ENCODE measurements at places on chromosomes 12 and 14.
A peak's percentile ranks its signal among the peaks of the same experiment; 100 is the strongest.

- no peak overlapping the region for H3K4me3 ChIP-seq
- H3K27ac ChIP-seq = no peak overlapping the region
- H3K4me1 ChIP-seq = no peaks in the 10 kb centered on the region
- H3K27me3 ChIP-seq = no peaks in the 10 kb centered on the region
- H3K36me3 ChIP-seq = peaks cover 24% of the 10 kb centered on the region
- no peak for DNase-seq
Observed at GRCh38 chr14:54475911-54476310, 12.9 kb downstream of the GMFB start.

GRCh38 chr12:31591380-31591901 is 505 bp upstream of the DENND5B start:
- no peak overlapping the region for H3K27ac ChIP-seq
- H3K4me1 ChIP-seq = peaks cover 5% of the 10 kb centered on the region
- no peaks in the 10 kb centered on the region for H3K36me3 ChIP-seq
- no peak for DNase-seq

- H3K27me3 ChIP-seq = no peaks in the 10 kb centered on the region
- H3K36me3 ChIP-seq = no peaks in the 10 kb centered on the region
- no peak for DNase-seq
- no peaks in the 10 kb centered on the region for H3K4me1 ChIP-seq
Observed at GRCh38 chr12:91562476-91562875, 379.9 kb upstream of the DCN start.

DNA sequence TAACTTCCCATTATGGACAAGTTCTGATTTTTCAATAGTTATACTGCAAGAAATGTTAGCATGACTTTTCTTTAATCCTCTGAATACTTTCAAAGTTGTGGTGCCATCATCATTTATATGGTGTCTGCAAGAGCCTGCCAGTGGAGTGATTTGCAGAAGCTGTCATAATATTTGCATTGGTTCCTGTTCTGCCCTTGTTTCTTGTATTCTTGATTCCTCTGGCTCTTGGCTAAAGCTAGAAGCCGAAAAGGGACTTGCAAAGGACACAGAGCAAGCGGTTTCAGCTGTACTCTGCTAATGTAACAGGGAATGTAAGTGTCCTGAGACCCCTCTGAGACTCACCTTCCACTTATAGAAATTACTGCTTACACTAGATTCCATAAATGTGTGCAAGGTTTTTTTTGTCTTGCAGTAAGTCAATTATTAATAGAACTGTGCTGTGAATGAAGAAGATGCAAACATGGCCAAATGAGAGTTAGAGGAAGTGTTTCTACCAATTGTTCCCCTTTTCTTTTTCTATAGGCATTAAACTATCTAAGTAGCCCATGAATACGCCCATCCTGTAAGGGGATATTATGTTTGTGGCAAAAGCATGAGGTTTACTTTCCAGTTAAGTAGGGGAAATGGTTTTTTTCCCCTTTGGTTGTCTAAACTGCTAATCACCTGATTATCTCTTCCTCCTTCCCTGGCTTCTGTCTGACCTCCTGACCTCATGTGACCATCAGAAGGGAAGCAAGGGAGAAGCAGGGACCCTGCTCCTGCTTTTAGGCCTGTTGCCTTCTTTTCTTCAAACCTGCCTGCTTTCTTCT is 5.3 kb downstream of the DYRK4 start:
- no peaks in the 10 kb centered on the region for H3K27me3 ChIP-seq
- H3K4me1 ChIP-seq = no peaks in the 10 kb centered on the region
- no peak overlapping the region for H3K27ac ChIP-seq
- no peak overlapping the region for H3K4me3 ChIP-seq

DNA sequence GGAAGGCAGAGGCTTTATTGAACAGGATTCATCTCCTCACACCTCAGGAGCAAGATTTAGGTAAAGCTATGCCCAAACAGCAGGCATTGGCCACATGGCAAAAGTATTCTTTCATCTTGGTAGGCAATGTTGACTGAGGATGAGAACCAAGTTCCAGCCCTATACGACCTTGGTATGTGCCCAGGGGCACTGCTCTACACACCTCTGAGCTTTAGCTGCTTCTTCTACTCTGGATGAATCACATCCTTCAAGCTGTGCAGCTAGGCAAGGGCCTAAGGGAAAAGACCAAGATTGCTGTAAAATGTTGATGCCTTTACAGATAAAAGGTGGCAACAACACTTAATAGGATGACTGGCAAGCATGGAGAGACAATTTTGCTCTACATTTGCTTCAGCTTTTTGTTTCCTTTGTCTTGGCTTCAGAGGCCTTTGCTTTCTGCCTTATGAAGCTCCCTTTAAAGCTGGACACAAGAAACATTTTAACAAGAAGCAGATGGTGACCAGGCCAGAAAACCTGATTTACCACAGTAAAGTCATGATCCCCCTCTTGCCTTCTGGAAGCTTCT is 183.3 kb upstream of the KITLG start:
- no peaks in the 10 kb centered on the region for H3K36me3 ChIP-seq
- no peaks in the 10 kb centered on the region for H3K4me1 ChIP-seq
- no peaks in the 10 kb centered on the region for H3K27me3 ChIP-seq
- H3K4me3 ChIP-seq = no peak overlapping the region

GRCh38 chr12:68495336-68496070 is 115.2 kb upstream of the RAP1B start:
- H3K4me1 ChIP-seq = no peaks in the 10 kb centered on the region
- H3K27me3 ChIP-seq = no peaks in the 10 kb centered on the region
- no peak overlapping the region for H3K27ac ChIP-seq
- DNase-seq = no peak

DNA sequence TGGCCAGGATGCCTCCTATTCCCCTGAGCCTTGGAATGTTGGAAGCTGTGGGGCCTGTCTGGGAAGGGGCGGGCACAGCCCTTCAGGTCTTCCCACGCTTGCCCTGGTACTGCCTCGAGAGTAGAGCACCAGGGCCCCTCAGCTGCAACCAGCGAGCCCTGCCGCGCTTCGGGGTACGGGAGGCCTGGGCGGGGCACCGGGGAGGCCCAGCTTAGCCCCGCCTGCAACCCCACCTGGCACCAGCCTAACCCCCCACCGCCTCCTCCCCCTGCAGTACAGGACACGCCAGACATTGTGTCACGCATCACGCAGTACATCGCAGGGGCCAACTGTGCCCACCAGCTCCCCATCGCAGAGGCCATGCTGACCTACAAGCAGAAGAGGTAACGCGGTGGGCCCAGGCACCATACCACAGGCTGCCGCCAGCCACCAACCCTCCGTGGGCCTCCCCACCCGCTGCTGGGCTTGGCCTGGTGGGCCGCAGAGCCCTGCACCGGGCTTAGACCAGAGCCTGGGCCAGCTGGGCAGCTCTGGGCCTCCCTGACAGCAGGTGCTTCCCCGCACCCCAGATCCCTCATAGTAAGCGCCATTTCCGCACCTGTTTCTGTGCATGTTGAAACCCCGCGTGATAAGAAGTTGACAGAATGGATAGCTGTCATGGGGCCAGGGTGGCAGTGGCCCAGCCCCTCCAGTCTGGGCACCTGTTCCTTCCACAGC is 13.6 kb upstream of the TEX22 start:
- no peak overlapping the region for H3K4me3 ChIP-seq
- H3K36me3 ChIP-seq = peaks cover 4% of the 10 kb centered on the region
- no peak overlapping the region for H3K27ac ChIP-seq
- H3K27me3 ChIP-seq = no peaks in the 10 kb centered on the region

- peaks cover 23% of the 10 kb centered on the region for H3K4me1 ChIP-seq
- H3K27me3 ChIP-seq = no peaks in the 10 kb centered on the region
- DNase-seq = no peak
- H3K4me3 ChIP-seq = no peak overlapping the region
Observed at GRCh38 chr14:60161196-60162107, 3.7 kb downstream of the DHRS7 start.

- H3K4me1 ChIP-seq = no peaks in the 10 kb centered on the region
- H3K36me3 ChIP-seq = no peaks in the 10 kb centered on the region
- no peak for DNase-seq
Observed at GRCh38 chr12:50394469-50395029, 1.9 kb downstream of the FAM186A start.

- no peak overlapping the region for H3K4me3 ChIP-seq
- DNase-seq = no peak
- H3K4me1 ChIP-seq = no peaks in the 10 kb centered on the region
- no peaks in the 10 kb centered on the region for H3K36me3 ChIP-seq
Observed at GRCh38 chr14:89651805-89652204, 234.8 kb upstream of the FOXN3 start.

- H3K36me3 ChIP-seq = no peaks in the 10 kb centered on the region
- H3K4me3 ChIP-seq = no peak overlapping the region
- no peaks in the 10 kb centered on the region for H3K4me1 ChIP-seq
- H3K27me3 ChIP-seq = no peaks in the 10 kb centered on the region
- H3K27ac ChIP-seq = no peak overlapping the region
- DNase-seq = no peak
Observed at GRCh38 chr14:68314642-68315041, 478.2 kb downstream of the ZFP36L1 start.

GRCh38 chr14:49056021-49056420 is 530.2 kb downstream of the RPS29 start:
- H3K4me1 ChIP-seq = no peaks in the 10 kb centered on the region
- no peak overlapping the region for H3K27ac ChIP-seq
- no peaks in the 10 kb centered on the region for H3K27me3 ChIP-seq

DNA sequence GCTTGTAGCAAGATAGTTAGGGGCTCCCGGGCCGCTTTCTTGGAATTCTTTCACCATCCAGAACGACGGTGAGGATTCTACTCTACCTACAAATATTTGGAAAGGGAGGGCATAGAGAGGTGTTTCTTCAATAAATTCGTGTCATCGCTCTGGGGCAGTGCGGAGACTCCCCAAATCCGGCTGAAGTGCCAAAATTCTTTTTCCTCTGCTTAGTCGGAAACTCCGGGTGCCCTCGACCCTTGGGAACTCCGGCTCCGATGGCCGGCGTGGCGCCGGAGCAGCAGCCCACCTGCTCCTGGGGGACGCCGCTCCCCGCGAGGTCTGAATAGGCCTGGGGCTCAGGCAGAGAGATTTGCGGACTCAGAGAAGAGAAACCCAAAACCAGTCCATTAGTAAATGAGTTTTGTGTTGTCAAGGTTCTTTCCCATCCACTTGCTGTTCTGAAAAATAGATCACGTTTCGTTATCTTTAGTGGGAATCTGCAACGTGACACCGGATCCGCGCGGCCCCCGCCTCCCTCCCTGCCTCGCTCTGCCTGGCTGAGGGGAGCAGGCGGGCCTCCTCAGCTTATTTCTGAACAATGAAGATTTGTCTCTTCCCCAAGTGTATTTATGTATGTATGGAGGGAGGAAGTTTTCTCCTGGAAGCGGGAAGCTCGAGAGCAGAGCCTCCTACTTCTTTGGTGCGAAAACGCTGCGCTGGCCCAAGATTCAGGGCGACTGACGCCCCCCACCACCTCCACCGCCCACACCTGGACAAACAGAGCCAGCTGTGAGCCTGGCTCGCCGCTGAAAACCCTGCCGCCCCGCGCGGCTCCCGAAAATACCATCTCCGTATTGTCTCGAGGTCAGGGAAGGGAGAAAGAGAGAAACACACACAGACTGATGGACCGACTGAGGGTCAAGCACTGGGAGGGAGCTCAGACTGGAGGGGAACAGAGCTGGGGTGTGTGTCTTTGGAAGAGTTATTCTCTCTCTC is 3.7 kb upstream of the SIX1 start:
- no peak for DNase-seq
- H3K27me3 ChIP-seq = peaks cover 54% of the 10 kb centered on the region
- peaks cover 36% of the 10 kb centered on the region for H3K4me1 ChIP-seq
- no peak overlapping the region for H3K27ac ChIP-seq
- H3K4me3 ChIP-seq = no peak overlapping the region
- H3K36me3 ChIP-seq = no peaks in the 10 kb centered on the region

DNA sequence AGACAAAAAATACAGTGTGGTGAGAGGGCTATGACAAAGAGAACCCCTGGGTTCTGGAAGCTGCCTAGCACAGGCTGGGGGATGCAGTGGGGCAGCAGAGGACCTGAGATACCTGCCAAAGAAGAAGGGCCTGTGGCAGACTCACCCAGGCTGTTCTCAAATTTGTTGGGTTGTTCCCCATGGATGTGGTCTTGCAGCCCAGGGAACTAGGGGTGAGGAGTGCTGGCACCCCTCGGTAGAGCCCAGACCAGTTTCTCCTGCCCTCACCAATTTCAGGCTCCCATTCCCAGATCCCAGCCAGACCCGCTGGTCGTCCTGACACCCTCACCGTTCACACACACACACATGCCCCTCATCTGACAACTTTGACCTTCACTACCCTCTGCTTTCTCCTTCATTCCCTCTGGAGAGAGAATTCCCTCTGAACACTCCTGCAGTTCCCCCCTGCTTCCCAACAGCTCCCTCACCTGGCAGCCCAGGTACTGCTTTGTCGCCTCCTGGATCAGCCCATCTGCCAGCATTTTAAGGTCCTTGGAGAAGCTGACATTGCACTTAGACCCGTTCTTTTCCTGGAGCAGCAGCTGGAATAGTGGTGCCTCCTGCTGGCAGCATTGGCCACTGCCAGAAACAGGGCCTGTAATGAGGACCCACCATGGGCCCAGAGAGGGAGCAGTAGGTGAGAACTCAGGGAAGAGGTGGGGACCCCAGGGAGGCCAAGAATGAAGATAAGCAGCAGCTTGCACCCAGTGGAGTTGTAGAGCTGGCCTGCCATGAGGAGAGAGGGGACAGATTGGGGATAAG is 5.9 kb upstream of the GDF11 start:
- no peaks in the 10 kb centered on the region for H3K27me3 ChIP-seq
- no peak for DNase-seq

DNA sequence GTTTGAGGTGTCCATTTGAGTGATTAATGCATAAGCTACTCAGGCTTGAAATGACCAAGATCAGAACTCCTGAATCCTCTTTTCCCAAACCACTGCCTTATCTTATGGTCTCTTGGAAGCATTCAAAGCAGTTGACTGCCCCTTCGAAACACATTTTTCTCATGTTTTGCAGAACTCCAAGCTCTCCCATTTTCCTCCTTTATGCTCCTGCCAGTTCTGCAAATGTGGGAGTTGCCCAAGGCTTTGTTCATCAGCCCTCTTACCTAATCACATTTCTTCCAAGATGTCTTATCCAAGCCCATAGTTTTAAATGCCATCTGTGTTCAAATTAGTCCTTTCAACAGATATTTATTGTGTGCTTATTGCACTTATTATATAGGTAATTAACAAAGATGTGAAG is 1.8 kb upstream of the DNAAF2 start:
- H3K36me3 ChIP-seq = no peaks in the 10 kb centered on the region
- H3K4me1 ChIP-seq = peaks cover 13% of the 10 kb centered on the region
- no peak overlapping the region for H3K4me3 ChIP-seq
- H3K27ac ChIP-seq = peak overlapping the region; percentile 99

DNA sequence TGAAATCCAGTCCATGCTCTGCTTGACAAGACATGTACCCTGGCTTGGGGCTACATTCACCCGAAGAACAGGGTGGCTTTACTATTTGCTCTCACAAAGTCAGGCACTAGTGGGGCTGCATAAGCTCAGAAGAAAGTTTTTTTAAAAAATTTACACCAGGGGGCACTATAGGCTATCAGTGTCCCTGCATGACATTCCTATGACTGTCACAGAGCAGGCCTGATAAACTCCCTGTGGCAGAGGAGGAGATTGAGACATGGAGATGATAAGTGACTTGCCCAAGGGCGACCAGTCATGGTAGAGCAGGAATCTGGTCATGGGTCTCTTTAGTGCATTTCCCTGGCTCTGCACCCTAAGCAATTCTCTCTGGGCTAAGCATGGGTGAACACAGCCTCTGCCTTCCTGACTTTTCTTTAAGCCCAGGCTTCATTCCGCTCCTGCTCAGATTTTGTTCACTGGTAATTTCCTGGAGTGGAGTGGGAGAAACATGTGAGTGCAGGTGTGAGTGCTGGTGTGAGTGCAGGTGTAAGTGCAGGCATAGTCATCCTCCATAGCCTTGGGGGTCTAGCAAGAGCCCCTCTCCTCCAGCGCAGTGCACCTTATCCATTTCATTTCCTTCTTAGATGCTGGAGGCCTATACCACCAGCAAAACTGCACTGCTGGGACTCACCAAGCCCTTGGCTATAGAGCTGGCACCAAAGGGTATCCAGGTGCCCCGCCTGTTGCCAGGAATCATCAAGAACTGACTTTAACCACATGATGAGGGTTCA is 91.6 kb downstream of the DHRS2 start:
- no peaks in the 10 kb centered on the region for H3K36me3 ChIP-seq
- no peak overlapping the region for H3K27ac ChIP-seq
